ENCODE measurements at places on chromosomes 3 and 15.

DNA sequence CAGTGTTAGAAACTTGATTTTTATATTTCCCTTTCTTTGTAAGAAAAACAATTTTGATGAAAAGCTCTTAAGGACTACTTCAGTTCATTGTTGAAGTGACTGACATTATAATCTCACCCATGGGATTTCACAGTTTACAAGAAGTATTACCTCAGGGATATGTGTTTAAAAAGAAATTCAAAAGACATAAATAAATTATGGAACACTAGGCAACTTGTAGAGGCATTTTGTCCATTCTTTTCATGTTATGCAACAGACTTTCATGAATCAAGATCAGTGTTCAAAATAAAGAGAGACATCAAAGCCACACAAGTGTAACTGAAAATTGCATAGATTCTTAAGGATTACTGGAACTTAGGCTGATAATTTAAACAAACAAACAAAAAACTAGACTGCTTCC, 196.8 kb upstream of the AGTR1 start:
- no peak for DNase-seq

DNA sequence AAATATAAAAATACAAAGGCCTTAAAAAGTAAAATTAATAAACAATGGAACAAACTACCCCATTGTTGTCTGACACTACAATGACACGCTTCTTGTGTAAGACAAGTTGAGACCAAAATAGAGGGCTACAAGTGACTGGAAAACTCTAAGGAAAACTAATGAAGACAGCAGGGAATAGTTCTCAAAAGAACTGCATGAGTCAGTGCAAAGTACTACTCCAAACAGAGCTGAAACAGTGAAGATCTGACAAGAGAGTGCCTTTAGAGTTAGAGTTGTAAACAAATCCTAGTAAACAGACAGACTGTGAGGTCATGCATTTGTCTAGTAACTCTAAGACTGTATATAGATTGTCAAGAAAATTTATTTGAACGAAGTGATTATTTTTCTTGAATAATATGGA, 233.9 kb downstream of the BBX start:
- no peak for DNase-seq

DNA sequence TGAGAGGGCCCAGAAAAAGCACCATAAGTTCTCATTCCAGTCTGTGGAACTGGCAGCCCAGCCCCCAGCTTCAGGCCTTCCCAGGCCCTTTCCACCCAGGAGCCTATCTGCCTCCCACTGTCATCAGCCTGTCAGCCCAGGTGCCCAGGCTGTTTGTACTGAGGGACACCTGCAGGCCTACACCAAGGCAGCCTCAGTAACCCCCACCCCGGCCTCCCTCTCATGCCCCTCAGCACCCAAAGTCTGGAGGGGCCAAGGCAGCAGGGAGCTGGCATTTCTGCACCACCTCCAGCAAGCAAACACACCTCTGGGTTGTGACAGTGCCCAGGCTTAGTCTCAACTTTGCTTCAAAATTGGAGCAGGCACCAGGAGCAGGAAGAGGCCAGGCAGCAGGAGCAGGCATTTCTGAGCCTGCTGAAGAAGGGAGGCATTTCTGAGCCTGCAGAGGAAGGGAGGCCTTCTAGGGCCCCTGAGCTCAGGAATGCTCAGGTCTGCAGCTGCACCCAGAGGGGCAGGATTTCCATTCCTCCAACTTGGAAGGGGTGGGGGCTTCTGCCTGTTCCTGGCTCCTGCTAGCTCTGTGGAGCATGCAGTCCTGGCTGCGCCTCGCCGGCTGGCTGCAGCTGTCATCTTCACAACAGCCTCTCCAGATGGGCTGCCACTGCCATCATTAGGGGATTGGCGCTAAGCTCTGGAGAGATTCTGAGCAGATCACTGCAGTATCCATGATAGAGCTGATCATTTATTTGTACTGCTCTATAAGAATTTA, 396.1 kb downstream of the UNC13C start:
- DNase-seq: no peak

GRCh38 chr3:12409684-12410596, 74.3 kb upstream of the TSEN2 start:
- no peak for DNase-seq

DNA sequence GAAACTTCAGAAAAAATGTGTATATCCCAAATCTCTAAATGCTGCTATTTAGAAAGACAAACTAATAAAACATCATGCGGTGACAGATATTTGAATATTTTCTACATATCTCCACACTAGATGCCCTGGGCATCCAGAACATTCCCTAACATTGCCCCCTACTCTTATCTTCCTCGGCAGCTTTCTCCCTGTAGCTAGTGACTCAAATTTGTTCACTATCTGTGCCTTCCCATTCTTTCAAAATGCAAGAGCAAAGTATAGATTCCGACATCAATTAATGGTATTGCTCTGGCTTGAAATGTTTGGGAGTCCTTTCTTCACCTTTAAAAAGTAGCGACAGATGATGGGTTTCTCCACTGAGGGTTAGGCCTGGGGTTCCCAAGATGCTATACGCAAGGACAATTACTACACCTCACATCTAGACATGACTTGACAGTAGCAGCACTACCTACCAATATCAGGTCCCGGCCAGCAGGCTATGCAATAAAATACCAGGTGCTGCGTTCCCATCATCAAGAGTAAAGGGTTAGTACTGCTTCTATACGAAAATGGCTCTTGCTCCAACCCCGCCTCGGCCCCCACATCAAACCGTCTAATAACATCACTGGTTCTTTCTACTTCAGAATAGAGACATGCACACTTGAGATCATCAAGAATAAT, 631 bp downstream of the UBR1 start:
- DNase-seq: no peak

DNA sequence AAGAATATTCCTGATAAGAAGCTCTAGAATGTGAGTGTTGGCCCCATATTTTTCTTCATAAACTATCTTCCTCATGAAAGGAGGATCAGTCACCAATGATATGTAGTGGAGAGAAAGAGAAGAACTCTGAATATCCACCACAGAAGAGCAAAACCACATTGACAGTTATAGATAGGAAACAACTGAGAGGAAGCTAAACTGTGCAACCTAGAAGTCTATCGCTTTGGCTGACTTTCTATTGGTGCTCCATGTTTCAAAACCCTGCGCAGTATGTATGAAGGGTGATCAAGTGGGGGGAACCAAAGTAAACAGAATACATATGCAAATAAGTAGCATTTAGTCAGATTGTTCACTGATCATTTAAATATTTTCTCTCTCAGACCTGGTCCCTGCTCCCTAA, 41.0 kb upstream of the ZNF280D start:
- DNase-seq: no peak

DNA sequence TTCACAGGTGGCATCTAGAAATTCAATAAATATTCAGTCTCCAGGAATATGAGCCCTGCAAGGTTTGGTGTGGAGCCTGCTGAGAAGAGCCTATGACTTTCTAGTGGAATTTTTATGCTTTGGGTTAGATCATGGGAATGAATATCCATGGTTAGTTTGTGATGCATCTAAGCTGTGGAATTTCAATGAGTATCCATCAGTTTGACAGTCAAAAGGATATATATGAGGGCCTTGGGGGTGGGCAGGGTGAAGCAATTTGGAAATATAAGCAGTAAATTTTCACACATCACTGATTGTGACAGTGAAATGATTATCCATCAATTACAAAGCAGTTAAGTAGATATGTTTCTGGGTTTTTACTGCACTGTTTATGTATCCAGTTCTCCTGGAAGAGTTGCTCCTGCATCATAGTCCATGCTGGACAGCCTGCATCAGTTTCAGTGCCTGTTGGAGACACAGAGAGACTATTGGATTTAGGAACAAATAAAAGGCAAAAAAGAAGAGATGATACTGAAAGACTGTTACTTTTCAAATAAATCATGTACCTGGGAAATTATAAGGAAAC, 530.8 kb downstream of the MFSD1 start:
- DNase-seq: no peak

- peak; percentile 65 for DNase-seq
These were observed 171.8 kb upstream of the CDIN1 start for GRCh38 chr15:36407647-36408046.

GRCh38 chr15:98281130-98281529, 320.6 kb downstream of the ARRDC4 start:
- DNase-seq: peak; percentile 33

GRCh38 chr15:77496715-77497109, 76.0 kb downstream of the HMG20A start:
- peak; percentile 85 for DNase-seq

- no peak for DNase-seq
These were observed 3.9 kb upstream of the B3GNT5 start for GRCh38 chr3:183249006-183249718.

DNA sequence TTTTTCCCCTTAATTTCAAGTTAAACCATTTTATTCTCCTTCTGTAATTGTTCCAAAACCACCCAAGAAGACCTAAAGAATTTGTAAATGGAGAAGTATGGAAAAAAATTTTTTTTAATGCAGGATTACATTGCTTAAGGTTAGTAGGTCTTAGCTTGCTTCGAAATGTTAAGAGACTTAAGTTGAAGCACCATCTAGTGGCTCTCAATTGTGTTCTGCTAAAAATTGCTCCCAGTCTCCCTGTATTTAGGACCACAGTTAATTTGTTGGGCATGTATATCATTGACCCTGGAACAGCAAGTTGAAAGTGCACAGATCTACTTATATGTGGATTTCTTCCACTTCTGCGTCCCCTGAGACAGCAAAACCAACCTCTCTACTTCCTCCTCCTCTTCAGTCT, 32.4 kb downstream of the CD200R1L start:
- DNase-seq: no peak

DNA sequence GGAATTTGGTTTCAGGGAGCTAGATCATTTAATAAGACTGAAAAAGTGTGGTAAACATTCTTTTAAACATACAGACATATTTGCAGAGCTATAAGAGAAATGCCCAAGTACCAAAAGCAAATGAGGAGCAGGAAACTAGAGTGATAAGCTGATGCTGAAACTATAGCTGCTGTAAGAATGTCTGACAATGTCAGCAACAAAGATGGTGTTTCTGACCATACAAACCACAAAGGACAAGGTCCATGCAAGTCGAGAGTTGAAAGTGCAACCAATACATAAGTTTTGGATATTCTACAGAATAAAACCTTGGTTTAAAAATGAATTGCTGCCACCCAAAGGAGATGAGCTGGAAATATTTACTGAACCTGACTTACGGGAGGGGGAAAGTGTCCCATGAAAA, 610.2 kb downstream of the TBL1XR1 start:
- no peak for DNase-seq

GRCh38 chr3:72725229-72725628, 123.0 kb downstream of the SHQ1 start:
- peak; percentile 41 for DNase-seq

- DNase-seq: no peak
These were observed 371.9 kb upstream of the TBL1XR1 start for GRCh38 chr3:177569193-177569592.

GRCh38 chr3:16707260-16707659, 102.0 kb upstream of the DAZL start:
- no peak for DNase-seq

DNA sequence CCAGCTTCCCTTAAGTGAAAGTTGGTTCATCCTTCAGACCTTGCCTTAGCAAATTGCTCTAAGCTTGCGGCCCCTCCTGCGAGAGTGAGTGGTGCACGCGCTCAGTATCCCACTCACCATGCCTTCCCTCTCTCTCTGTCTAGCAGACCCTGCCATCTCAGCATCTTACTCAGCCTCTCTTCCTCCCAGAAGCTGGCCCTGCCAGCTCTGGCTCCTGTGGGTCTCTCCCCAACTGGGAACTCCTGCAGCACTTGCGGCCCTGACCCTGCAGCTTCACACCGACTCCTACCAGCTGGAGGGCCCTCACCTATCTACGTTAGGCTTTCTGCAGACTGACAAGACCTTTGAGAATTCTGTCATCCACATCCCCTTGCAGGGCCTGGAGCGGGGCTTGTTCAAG, 286.1 kb upstream of the TLE3 start:
- peak; percentile 74 for DNase-seq

- DNase-seq: no peak
These were observed 751.7 kb upstream of the GOLIM4 start for GRCh38 chr3:168847291-168847883.

DNA sequence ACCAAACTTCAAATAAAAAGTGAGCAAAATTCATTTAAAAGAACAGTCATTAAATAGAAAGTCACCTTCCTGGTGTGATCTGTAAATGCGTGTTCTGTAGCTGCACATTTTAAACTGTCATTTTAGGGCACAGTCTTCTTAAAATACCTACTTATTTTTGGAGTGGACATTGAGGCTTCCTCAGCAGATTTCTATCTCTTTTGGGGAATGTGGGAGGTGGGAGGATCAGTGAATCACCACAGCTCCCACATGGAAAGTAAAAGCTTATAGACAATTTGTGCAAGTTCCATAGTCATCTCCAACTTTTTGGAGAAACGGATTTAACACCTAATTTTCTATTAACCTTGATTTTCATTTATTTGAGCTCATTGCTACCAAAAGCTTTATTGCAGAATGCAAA, 21.0 kb upstream of the MOBP start:
- DNase-seq: no peak

GRCh38 chr3:61947456-61947855, 386.1 kb downstream of the PTPRG start:
- DNase-seq: no peak

- DNase-seq: no peak
These were observed 16.2 kb downstream of the CCDC33 start for GRCh38 chr15:74252291-74252690.

GRCh38 chr3:169269005-169269404, 394.5 kb downstream of the MECOM start:
- DNase-seq: no peak
